ENCODE measurements at places on chromosomes 4 and X.
A peak's percentile ranks its signal among the peaks of the same experiment; 100 is the strongest.

GRCh38 chr4:126604268-126604867 is 1028.4 kb upstream of the INTU start:
- peak; percentile 54 for DNase-seq

DNA sequence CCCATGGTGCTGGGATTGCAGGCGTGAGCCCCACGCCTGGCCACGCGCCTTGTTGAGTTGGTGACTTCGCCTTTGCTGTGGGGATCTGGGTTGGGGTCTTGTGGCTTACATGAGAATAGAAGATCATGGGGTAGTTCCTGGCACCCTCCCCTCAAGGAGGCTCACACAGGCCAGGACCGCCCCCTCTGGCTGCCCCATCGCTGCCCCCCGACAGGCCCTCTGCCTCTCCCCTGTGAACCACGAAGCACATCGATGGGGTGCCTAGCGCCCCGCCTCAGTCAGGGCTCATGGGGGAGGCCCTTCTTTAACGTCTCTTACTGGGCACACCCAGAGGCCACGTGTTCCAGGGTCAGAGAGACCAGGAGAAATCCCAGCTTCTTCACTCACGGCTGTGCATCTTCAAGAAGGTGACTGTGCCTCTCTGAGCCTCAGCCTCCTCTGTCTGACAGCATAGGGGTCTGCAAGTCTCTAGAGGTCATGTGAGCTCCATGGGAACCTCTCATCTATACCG is 23.6 kb upstream of the SPON2 start:
- no peak for DNase-seq

DNA sequence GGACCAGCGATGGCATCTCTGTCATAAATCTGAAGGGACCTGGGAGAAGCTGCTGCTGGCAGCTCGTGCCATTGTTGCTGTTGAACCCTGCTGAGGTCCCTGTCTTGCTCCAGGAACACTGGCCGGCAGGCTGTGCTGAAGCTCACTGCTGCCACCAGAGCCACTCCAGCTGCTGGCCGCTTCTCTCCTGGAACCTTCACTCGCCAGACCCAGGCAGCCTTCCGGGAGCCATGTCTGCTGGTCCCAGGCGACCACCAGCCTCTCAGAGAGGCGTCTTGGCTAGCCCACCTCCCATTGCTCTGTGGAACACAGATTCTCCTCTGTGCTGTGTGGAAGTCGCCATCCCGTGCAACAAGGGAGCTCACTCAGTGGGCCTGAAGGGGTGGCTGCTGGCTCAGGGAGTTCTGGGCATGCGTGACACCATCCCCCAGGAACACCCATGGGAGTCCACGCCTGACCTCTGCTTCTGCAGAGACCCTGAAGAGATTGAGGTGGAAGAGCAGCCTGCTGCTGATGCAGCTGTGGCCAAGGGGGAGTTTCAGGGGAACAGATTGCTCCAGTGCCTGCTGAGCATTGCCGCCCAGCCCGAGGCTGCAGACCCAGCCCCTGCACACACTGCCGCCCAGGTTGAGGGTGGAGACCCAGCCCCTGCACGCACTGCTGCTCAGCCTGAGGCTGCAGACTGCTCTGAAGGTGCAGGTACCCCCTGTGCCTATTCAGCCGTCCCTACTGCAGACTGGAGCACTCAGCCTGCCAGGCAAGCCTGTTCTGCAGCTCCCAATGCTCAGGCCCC is 33.1 kb upstream of the CYP4V2 start:
- no peak for DNase-seq

DNA sequence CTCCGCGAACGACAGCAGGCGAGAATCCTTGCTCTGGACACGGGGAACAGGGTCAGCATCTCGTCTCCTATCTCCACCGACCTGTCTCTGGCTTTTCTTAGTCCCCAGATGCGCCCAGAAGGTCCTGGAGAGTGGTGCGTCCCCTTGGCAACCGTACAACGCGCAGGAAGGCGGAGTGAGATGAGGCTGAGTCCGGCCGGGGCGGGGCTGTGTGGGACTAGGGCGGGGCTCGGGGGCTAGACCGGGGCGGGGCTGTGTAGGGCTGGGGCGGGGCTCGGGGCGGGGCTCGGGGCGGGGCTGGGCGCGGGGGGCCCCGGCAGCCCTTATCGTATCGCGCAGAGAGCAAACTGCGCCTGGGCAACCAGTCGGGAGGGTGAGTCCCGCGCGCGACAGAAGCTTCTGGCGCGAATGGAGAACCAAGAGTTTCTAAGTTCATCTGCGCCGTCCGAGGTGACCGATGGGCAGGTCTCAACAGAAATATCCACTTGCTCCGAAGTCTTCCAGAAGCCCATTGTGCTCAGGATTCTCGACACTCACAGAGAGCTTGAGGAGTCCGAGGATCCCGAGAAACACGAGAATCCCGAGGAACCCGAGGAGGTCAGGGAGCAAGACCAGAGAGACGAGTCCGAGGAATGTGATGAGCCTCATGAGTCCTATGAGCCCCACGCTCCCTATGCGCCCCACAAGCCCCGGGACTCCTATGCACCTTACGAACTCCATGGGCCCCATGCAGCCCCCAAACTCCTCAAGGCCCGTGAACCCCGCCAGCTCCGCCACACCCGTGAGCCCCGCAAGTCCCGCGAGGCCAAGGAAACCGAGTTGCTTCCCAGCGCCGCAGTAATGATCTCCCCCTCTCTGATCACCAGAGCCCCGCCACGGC is 24.9 kb downstream of the ARL9 start:
- DNase-seq: peak; percentile 84

DNA sequence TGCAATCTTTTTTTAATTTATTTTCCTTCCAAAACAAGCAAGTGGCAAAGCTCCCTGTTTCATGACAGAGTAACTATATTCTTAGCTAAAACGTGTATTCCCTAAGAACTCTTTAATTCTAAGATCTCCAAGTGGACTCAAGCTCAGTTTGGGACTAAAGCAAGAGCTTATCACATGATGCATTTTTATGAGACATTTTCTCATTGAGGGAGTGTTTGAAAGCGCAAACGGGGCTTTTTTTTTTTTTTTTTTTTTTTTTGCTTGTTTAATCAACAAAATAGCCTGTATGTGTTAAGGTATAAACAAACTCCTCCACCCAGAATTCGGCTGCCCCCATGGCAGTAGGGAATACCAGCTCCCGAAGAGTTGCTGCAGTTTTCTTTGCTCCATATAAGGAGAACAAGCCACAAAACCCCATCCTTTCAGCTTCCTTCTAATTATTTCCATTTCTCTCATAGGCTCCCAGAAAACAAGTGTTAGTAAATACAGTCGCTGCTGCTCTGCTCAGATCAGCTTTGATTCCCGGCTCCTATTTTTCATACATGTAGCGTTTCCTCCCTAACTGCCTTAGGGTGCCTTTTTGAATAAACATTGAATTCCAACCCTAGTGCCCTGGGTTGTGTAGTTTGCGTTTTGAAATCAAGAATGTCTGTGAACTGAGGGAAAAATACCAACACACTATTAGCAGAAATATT is 669 bp upstream of the PPARGC1A start:
- DNase-seq: no peak

DNA sequence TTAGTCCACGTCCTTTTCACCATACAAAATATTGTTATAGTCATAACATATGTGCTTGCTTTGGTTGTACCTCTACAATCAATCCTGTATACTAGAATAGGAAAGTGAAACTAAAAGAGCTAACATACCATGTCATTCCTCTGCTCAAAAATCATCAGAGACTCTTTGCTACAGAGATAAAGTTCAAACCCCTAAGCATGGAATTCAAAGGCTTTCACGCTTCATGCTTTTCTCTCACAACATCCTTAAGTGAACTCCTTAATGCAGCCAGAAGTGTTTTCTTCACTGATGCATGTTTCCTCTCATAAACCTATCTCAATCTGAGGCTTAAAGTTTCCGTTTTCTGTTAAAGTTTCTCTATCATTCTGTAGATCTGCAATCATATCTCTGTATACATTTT is 744.6 kb upstream of the IGFBP7 start:
- no peak for DNase-seq
